Fibroblast of the aortic adventitia (primary cell): ENCODE measurements at places on chromosomes 7 and 10. TPM values are rescaled to one million over a fixed set of nuclear protein-coding genes. Genes with fewer than 3 reads are reported as not detected.

DNA sequence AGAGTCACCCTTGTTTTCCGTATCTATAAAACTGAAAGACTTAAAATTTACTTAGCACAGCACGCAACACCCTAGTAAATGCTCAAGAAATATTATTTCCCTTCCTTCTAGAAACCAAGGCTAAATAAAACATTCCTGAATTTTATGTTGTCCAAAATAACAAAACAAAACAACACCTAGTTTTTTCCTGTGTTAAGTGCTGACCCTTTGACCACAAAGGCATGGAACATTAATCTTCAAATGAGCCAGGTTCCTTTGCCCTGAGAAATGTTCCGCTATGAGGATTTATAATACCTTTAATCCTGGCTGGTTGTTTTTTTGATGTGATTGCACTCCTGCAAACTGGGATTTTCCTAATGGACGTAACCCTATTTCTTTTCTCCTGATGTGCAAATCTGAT lies 29.0 kb upstream of the DGKI start:
- no peak for DNase-seq

- DNase-seq, result no peak
Observed at GRCh38 chr7:47540387-47541350, 41.2 kb downstream of the TNS3 start.

GRCh38 chr10:127848226-127848625 lies 44.5 kb downstream of the CLRN3 start:
- DNase-seq, result no peak

DNA sequence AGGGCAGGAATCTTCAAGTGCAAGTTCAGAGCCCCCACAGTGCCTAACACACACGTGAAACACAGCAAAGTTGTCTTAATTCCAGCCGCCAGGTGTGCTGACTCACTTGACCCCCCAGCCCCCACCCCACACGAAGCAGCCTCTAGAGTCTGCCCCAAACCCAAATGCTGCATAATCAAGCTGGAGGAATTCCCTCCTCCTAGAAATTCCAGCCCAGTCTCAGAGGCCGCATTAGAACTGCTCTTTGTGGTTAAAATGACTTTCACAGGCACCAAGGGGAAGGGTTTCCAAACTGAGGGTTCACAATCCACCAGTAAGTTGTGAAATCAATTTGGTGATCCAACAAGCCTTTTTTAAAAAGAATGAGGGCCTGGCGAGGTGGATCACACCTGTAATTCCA lies 67.0 kb upstream of the PLXNA4 start:
- DNase-seq, result no peak

DNA sequence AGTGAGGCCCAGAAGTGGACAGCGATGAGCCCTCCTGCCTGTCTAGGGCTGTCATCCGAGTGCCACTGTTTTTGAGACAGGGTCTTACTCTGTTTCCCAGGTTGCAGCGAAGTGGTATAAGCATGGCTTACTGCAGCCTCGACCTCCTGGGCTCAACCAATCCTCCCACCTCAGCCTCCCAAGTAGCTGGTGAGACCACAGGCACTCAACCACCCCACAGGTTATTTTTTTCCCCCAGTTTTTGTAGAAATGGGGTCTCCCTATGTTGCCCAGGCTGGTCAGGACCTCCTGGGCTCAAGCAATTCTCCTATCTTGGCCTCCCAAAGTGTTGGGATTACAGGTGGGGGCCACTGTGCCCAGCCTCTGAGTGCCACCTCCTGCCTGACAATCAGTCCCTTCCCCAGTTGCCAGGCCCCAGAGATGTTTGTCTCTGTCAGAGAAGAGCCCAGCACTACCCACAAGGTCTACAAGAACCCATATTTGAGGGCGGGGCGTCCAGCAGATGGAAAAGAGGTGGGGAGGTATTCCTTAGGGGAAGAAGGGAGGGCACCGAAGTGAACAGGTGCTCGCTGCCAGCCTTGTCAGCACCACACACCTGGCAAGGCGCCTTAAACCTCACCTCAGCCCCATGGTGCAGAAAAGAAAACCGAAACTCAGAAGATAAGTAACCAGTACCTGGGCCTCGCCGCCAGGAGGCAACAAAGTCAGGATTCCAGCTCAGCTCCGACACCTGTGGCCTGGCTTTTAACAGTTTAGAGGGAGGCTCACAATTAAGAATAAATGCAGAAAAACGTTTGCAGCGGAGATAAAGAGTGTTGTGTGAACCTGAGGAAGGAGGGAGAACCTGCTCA lies 77.4 kb upstream of the ANLN start:
- DNase-seq, result no peak

JCAD gene
- total RNA-seq, result 2.3 and 27.9 TPM in 2 replicates

HOXA1 gene
- 0.72 TPM in 1 of 2 replicates, not detected in the other for total RNA-seq
